ENCODE measurements at places on chromosomes 1 and 21. TPM values are rescaled to one million over a fixed set of nuclear protein-coding genes. Genes with fewer than 3 reads are reported as not detected.

Gene RNF186
- not detected for total RNA-seq

- no peak for DNase-seq
- no peak overlapping the region for H3K27ac ChIP-seq
- no peaks in the 10 kb centered on the region for H3K36me3 ChIP-seq
- H3K4me3 ChIP-seq = no peak overlapping the region
These were observed 9.7 kb downstream of the PTPN14 start for GRCh38 chr1:214541693-214542092.

Gene LCE6A
- total RNA-seq = not detected

Gene C1QC
- total RNA-seq = not detected

Gene CNIH3
- 3.8 TPM for total RNA-seq

DNA sequence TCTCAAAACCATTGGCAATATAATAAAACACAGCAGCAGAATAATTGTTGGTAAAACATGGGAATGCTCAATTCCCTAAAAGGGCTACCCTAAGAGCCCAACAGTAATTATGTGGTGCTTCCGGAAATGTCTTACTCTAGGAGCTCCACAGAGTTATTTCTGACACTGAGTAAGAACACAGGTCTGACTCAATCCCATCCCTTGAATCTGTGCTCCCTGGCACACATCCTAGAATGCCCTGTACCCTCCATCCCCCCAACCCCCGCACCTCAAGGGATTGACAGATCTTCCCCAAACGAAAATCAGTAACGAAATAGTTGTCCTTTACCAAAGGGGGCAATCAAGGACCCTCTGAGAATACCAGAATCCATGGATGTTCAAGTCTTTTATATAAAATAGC is 71.9 kb downstream of the SMYD2 start:
- no peak overlapping the region for H3K27ac ChIP-seq
- H3K4me1 ChIP-seq = peaks cover 14% of the 10 kb centered on the region
- H3K4me3 ChIP-seq = no peak overlapping the region
- H3K27me3 ChIP-seq = no peaks in the 10 kb centered on the region

GRCh38 chr21:29025328-29025713 is 853 bp downstream of the USP16 start:
- H3K36me3 ChIP-seq = peaks cover 5% of the 10 kb centered on the region
- peak overlapping the region; percentile 98 for H3K27ac ChIP-seq
- peaks cover 25% of the 10 kb centered on the region for H3K4me1 ChIP-seq
- no peaks in the 10 kb centered on the region for H3K27me3 ChIP-seq
- no peak for DNase-seq

Gene RHBG
- total RNA-seq = not detected

- no peaks in the 10 kb centered on the region for H3K4me1 ChIP-seq
- DNase-seq = no peak
- no peak overlapping the region for H3K27ac ChIP-seq
- H3K27me3 ChIP-seq = peaks cover 51% of the 10 kb centered on the region
These were observed 7.2 kb upstream of the LRRC38 start for GRCh38 chr1:13520985-13521384.

DNA sequence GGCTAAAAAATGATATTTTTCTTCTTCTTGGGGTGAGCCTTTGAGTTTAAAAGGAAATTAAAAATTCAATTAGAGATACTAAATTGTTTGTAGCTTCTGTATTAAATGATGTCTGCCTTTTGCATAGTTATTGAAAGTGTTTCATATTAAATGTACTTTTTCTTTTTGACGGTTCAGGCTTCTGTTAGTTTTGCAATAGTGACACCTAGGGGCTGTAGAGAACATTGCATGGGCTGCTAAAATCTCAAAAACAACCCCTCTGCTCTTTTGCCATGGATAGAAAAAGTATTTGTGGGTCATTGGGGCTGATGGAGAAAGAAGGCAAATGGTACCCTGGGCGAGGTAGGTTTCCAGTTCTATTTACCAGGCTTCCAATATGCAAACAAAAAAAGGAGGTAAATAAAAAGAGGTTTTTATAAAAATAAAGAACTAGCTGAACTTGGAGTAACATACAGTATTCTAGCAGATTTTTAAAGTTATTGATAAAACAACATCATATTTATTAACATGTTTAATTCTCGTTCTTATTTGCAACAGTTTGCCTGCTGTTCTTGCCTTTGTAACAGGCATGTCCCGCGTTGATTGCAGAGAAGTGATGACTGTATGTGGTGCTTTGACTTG is 115.4 kb upstream of the HOOK1 start:
- peaks cover 37% of the 10 kb centered on the region for H3K4me1 ChIP-seq
- peak overlapping the region; percentile 8 for H3K4me3 ChIP-seq
- no peak overlapping the region for H3K27ac ChIP-seq
- H3K36me3 ChIP-seq = peaks cover 2% of the 10 kb centered on the region
- no peaks in the 10 kb centered on the region for H3K27me3 ChIP-seq

DNA sequence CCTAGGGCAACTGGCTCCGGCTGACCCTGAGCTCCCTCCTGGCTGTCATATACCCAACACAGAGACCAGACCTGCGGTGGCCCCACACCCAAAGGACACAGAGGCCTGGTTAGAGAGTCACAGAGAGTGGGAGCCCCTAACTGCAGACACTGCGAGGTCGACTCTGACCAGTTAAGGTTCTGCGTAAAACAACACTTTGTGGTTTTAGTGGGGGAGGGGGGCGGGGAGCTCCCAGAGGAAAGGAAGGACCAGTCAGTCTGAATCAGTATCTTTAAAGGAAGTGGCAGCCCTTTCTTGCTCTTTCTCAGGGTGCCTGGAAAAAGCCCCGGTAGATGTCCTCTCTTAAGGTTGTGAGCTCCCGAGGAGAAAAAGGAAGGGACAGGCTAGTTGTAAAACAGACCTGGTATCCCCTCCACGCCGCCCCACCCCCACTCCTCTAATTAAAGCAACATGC is 2.4 kb downstream of the SSBP3 start:
- H3K4me3 ChIP-seq = peak overlapping the region; percentile 93
- H3K27me3 ChIP-seq = no peaks in the 10 kb centered on the region
- H3K4me1 ChIP-seq = peaks cover 59% of the 10 kb centered on the region
- H3K27ac ChIP-seq = no peak overlapping the region

Gene S100A5
- total RNA-seq = not detected

Gene TDRD10
- not detected for total RNA-seq

DNA sequence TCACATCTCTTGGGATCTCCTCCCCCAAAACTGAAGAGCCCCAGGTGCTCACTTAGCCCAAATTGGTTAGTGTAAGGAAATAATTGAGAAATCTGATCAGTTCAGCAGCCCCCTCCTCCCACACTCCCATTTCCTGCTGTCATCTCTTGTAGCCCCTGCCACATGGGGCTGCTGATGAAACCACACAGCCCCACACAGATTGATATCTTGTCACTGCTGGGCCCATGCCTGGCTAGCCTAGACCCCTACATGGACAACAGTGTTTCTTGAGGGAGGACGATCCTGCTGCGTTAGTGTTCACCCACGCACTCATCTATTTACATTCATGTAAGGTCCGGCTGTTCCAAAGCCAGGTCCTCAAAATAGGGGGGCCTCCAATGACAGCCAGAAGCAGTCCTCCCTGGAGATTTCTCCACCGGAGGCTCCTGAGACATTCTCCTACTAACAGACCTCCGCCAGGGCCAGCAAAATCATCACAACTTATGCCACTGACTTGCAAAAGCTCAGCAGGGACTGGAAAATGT is 23.9 kb upstream of the RXRG start:
- peaks cover 45% of the 10 kb centered on the region for H3K4me1 ChIP-seq
- peak overlapping the region; percentile 69 for H3K4me3 ChIP-seq
- no peak for DNase-seq
- no peaks in the 10 kb centered on the region for H3K36me3 ChIP-seq
- H3K27me3 ChIP-seq = no peaks in the 10 kb centered on the region
- peak overlapping the region; percentile 97 for H3K27ac ChIP-seq

Gene B4GALT2
- total RNA-seq = 88.7 TPM

- H3K36me3 ChIP-seq = peaks cover 5% of the 10 kb centered on the region
- no peak overlapping the region for H3K4me3 ChIP-seq
These were observed 12.5 kb downstream of the SLC9A1 start for GRCh38 chr1:27142464-27142863.

DNA sequence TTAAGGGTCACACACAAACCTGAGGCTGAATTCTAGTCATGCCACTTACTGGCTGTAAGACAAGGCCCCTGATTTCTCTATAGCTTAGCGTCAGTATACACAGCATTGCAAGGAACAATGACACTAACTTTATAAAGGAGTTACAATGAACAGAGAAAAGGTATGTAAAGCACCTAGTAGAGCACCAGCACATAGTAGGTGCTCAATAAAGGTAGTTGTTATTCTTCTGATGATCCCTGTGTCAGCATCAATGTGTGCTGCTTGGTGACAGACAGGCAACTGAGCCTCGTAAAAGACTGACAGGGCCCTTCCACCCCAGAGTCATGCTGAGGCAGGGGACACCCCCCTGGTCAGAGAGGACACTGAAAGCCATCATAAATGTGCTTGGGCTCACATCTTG is 43.2 kb downstream of the GRHL3 start:
- no peaks in the 10 kb centered on the region for H3K27me3 ChIP-seq
- no peak for DNase-seq
- no peaks in the 10 kb centered on the region for H3K36me3 ChIP-seq
- peaks cover 14% of the 10 kb centered on the region for H3K4me1 ChIP-seq
- H3K4me3 ChIP-seq = no peak overlapping the region

- no peak for DNase-seq
- H3K4me3 ChIP-seq = no peak overlapping the region
- no peak overlapping the region for H3K27ac ChIP-seq
- H3K36me3 ChIP-seq = peaks cover 7% of the 10 kb centered on the region
- H3K27me3 ChIP-seq = no peaks in the 10 kb centered on the region
- H3K4me1 ChIP-seq = no peaks in the 10 kb centered on the region
These were observed 662.3 kb upstream of the PTBP2 start for GRCh38 chr1:96059276-96059675.

Gene HHIPL2
- total RNA-seq = 0.23 TPM

GRCh38 chr1:177392336-177392735 is 221.6 kb downstream of the BRINP2 start:
- H3K4me1 ChIP-seq = no peaks in the 10 kb centered on the region
- no peaks in the 10 kb centered on the region for H3K36me3 ChIP-seq

- no peak overlapping the region for H3K4me3 ChIP-seq
- DNase-seq = no peak
- no peak overlapping the region for H3K27ac ChIP-seq
- H3K36me3 ChIP-seq = no peaks in the 10 kb centered on the region
- H3K4me1 ChIP-seq = peaks cover 6% of the 10 kb centered on the region
These were observed 95.7 kb downstream of the GLIS1 start for GRCh38 chr1:53643041-53643880.

DNA sequence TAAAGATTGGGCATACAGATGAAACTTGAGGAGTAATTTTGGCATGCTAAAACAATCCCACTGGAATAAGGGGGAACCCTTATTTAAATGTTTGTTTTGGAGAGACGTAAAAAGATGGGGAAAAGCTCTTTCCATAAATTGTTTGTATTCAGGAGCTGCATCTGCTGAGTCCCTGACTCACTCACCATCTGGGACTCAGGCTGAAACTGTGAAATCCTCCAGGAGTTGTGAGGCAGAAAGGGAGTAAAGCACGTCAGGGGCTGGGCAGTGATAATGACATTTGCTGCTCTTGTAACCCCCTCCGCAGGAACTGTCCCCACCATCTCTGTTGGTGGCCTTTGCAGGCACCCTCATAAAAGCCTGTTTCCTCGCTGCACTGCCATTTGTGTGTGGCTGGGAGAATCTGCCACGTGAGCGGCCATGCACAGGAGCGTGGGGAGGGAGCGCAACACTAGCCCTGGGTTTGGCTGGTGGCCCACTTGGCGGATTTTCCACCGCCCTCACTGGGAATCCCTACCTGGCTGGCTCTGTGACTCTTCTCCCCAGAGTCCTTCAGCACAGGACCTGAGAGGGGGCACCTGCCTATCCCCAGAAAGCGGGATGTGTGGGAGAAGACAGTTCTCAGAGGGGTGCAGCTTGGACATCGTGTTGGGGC is 45.3 kb downstream of the ZSCAN20 start:
- DNase-seq = no peak
- no peaks in the 10 kb centered on the region for H3K36me3 ChIP-seq
- H3K27ac ChIP-seq = no peak overlapping the region

GRCh38 chr21:37805266-37805665 is 111.0 kb downstream of the KCNJ6 start:
- H3K4me1 ChIP-seq = peaks cover 5% of the 10 kb centered on the region
- DNase-seq = no peak
- peaks cover 4% of the 10 kb centered on the region for H3K36me3 ChIP-seq
- no peak overlapping the region for H3K4me3 ChIP-seq

DNA sequence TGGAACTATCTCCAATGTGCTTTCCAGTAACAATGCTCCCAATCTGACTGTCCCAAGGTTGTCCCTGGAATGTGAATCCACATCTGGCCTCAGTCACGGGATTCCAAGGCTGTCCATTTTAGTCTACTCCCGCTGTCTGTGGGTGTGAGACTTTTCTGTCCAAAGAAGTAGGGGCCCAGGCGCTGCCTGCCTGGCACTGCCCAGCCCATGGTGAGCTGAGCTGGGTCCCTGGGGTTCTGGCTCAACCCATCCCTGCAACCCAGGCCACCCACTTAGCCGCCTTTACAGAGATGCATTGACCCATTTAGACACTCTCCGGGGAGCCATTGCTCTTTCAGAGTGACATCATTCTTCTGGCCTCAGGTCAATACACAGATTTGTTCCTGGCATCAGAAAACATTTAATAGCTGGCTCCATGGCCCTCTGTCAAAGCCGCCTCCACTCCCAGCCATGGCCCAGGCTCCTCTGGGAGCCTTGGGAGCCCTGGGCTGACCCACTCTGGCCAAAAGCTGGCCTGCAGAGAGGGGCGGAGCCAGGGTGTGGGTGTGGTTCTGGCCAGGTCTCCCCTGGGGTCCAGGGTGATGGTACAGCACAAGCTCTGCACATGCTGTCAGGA is 47.2 kb upstream of the PAX7 start:
- H3K4me1 ChIP-seq = no peaks in the 10 kb centered on the region
- H3K27ac ChIP-seq = no peak overlapping the region
- no peak for DNase-seq
- H3K36me3 ChIP-seq = no peaks in the 10 kb centered on the region
- peaks cover 46% of the 10 kb centered on the region for H3K27me3 ChIP-seq

GRCh38 chr1:39919545-39919944 is 17.8 kb upstream of the MYCL start:
- no peak overlapping the region for H3K4me3 ChIP-seq
- H3K36me3 ChIP-seq = no peaks in the 10 kb centered on the region
- H3K27me3 ChIP-seq = peaks cover 22% of the 10 kb centered on the region
- no peak overlapping the region for H3K27ac ChIP-seq
- DNase-seq = no peak

Gene C8A
- not detected for total RNA-seq

Measured in neural crest cell (in vitro differentiated cells).